ENCODE measurements at places on chromosomes 6 and 20.

GRCh38 chr20:61178551-61179071 lies 73.5 kb upstream of the CDH4 start:
- no peak for DNase-seq

DNA sequence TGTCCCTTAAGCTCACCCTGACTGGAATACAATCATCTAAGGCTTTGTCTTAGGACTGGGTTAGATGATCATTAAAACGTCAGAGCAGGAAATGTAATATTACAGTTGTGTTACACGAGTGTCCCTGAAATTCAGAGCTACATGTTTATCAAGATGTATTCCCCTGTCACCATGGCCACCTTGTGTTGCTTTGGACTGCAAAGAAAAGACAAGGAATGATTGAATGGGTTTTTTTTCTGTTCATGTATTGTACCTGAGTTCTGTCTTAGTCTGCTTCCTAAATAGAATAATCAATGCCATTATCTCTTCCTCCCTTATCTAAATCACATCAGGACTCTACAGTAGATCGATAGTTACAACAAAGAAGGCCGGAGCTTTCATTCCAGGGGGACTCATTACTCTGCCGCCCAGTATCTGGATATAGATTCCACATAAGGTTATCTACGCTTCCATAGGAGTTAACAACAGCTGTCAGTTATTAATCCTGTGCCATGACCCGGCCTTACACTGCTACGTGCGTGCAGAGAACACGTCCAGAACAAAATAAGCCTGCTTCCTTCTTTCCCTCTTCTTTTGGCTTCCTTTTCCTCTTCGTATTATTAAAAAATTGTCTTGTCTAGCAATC lies 274.1 kb upstream of the SASH1 start:
- no peak for DNase-seq

- DNase-seq = no peak
These were observed 195.7 kb upstream of the SASH1 start for GRCh38 chr6:148146717-148147462.

- no peak for DNase-seq
These were observed 1292.4 kb downstream of the EPHA7 start for GRCh38 chr6:92126983-92127382.

GRCh38 chr6:32133786-32134185 lies 3.7 kb upstream of the FKBPL start:
- no peak for DNase-seq

- no peak for DNase-seq
These were observed 45.2 kb upstream of the PAK5 start for GRCh38 chr20:9884061-9884460.

DNA sequence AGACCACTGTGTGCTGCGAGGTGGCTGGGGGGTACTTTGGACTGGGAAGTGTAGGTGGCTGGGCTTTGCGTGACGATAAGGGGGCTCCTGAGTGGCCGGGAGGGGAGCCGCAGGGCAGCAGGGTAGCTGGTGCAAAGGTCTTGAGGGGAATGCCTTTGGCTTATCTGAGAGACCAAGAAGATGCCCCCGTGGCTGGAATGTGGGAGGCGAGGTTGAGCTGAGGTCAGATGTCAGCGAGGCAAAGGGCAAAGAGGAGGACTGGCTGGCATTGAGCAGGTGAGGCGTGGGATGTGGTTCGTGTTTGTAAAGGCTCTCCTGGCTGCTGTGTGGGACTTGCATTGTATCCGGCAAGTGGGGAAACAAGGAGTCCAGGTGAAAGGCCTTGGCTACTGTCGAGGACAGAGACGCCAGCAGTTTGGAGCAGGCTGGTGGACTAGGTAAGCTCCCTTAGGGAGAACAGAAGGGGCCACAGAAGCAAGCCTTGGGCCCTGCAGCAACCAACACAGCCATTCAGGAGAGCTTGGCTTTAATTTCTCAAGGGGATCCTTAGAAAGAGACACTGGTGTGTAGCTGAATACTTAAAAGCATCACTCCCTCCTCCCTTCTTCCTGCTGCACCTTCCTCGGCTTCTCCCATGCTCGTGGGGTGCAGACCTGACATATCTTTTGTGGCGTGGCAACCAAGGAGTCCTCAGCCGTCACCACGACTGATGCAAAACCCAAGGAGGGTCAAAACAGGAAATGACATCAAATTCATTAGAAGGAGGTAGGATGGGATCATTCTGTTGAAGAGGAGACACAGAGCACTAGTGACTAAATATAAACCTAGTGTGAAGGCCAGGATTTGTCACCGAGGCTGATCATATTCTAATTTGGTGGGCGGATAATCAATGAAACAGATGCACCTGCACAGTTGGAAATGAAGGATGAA lies 53.5 kb upstream of the ERVFRD-1 start:
- DNase-seq = no peak

GRCh38 chr6:42279144-42279781 lies 61.6 kb upstream of the MRPS10 start:
- no peak for DNase-seq

- no peak for DNase-seq
These were observed 17.7 kb upstream of the CCDC167 start for GRCh38 chr6:37517411-37517812.

- DNase-seq = no peak
These were observed 18.5 kb upstream of the SERPINB9 start for GRCh38 chr6:2921520-2922115.

- DNase-seq = no peak
These were observed 24.4 kb upstream of the TFAP2C start for GRCh38 chr20:56604673-56605072.

DNA sequence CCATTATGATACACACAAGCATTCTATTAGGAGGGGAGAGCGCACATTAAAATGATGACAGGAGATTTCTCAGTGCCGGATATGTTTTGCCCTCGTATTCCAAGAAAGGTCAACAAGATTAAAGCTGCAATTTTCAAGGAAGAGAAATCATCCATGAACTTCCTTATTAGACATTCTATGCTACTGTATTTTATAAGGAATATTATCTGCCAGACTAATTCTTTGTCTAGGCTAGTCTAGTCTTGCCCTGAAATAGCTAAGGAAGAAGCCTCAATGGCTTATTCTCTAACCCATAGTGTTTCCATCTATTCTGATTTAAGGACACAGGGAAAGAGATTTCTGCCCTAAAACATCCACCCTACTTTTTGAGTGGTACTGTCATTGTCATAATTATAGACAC lies 315.4 kb downstream of the ADGRG6 start:
- DNase-seq = no peak

DNA sequence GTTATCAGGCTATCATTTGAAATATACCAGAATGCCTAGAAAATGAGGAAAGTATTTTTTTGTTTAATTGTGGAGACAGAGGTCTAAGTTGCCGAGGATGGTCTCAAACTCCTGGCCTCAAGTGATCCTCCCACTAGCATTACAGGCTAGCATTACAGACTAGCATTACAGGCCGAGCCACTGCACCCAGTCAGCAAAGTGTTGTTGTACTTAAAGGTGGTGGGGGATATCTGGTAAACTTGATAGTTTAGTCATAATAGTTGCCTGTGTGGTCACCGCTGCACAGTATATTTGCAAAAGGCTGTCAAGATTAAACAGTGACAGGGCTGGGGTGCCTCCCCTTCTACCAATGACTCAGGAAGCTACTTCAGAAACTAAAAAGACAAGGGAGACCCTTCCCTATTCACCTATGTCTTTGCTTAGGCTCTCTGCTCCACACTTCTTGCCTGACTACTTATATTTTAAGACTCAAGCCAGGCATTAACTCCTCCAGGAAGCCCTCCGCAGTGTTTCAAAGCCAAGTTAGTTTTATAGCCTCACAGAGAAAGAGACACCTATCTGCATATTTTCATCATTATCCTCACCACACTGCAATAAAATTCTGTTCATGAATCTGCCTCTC lies 3.1 kb upstream of the AKIRIN2 start:
- DNase-seq = no peak

DNA sequence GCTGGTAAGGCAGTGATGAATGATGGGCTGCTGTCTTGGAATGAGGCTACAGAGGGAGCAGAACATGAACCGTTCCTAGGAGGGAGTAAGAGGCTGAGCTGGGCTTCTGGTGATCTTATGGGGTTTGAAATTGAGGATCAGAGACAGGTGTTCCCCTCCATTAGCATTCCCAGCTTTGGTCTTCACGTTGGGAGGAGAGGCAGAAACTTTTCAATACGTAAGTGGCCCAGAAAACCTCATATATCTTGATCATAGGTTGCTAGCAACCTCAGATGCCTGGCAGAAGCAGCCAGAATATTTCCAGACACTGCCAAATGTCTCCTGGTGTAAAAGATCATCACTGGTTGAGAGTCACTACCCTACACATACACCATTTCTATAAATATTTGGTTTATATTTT lies 167.1 kb downstream of the INSM1 start:
- no peak for DNase-seq

- DNase-seq = no peak
These were observed 574.6 kb upstream of the SLC35B3 start for GRCh38 chr6:9009931-9010330.

GRCh38 chr20:51578145-51578459 lies 35.6 kb upstream of the NFATC2 start:
- DNase-seq = no peak

GRCh38 chr6:162344646-162345010 lies 382.9 kb downstream of the PRKN start:
- no peak for DNase-seq

DNA sequence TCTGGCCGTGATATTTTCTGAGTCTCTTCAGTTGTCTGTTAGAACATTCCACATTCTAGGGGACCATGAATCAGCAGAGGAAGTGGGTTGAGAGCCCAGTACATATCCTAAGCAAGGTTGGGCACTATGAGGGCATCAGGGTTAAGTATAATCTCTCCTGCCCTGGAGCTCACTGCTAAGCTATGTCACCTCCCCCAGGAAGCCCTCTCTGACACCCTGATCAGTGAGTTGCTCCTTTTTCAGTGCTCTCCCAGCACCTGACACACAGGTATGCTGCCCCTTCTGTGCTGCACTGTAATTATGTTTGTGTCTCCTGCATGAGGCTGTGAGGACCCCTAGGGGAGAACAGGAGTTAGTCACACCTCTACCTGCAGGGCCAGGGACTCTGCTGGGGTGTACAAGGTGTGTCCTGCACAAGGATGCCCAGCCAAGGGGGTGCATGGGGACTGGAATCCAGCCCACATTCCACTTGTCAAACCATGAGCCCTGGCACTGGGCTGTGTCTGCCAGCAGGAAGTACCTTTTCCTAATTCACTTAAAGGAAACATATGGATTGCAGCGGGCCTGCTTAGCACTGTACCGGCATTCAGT lies 3.9 kb downstream of the RAB44 start:
- DNase-seq = no peak

DNA sequence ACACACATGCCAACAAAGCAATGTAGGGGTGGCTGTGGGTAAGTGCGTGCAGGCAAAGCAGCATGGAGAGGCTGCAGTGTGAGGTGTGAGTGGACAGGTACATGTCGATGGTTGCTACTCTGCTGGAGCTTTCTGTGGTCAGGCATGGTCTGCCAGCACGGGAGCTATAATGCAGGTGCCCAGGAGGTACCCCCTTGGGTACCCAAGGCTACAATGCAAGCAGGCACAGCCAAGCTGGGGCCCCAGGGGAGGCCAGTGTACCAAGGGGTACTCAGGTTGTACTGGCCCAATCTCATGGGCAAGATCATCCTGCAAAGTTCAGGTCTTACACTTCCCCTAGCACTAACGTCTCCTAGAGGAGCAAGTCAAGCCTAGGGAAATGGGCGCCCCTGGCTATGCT lies 58.4 kb upstream of the IRAK1BP1 start:
- DNase-seq = no peak

- DNase-seq = no peak
These were observed 110.2 kb downstream of the SASH1 start for GRCh38 chr6:148452876-148453275.

GRCh38 chr6:73062130-73062529 lies 163.2 kb downstream of the KHDC1L start:
- DNase-seq = no peak

DNA sequence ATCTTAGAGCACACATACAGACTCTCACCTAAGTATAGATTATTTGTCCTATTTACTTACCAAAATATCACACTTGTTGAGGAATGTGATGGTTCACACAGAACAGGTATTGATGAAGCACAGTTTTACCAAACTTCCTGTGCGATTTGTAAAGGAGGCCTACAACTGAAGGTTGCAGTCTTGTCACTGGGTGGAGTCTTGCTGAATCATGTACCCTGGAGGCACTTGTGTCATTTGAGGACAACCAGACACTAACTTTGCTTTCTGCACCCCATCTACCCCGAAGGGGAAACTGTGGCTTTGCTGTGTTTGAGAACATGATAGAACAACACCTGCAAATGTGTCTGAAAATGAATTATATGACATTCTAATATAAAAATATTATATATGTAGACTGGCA lies 32.4 kb upstream of the HINT3 start:
- DNase-seq = no peak

DNA sequence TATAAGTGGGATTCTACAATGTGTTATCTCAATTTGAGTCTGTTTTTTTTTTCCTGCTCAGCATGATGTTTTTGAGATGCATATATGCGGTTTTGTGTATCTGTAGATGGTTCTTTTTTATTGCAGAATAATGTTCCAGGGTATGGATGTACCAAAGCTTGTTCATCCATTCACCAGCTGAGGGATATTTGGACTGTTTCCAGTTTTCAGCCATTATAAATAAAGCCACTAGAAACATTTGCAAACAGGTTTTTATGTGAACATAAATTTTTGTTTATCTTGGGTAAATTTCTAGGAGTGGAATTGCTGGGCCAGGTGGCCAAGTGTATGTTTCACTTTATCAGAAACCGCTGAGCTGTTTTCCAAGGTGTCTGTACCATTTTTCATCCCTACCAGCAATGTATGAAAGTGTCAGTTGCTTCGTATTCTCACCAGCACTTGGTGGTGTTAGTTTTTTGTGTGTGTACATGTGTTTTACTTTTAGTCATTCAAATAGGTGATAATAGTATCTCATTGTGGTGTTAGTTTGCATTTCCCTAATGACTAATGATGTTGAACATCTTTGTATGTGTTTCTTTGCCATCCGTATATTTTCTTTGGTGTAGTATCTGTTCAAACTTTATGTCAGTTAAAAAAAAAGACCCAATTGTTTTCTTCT lies 124.2 kb downstream of the CEBPB start:
- DNase-seq = no peak

DNA sequence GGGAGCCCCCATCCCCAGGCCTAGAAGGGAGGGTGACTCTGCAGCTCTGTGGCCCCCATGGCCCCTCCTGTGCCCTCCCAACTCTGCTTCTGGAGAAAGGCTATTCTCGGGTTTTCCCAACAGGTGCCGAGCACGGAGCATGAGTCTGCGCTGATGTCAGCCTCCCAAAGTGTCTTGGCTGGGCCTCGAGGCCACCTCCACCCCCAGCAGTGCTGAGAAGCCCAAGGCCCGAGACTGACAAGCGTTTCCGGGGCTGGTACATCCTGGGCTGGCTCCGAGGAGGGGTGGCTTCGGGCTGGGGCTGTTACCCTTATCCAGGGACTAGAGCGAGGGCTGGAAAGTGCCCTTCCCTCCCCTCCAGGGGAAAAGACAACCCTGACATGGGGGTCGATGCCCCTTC lies 60.2 kb upstream of the GATA5 start:
- no peak for DNase-seq

- no peak for DNase-seq
These were observed 16.0 kb upstream of the YWHAB start for GRCh38 chr20:44869471-44869870.

Measured in iPS DF 19.7 (cell line).